Activated CD4-positive, CD25-positive, alpha-beta regulatory T cell treated with anti-CD3 and anti-CD28 coated beads, Interleukin-2, amount 50 U/mL, for 24 hours (primary cell): ENCODE measurements at places on chromosomes 7 and 10.

DNA sequence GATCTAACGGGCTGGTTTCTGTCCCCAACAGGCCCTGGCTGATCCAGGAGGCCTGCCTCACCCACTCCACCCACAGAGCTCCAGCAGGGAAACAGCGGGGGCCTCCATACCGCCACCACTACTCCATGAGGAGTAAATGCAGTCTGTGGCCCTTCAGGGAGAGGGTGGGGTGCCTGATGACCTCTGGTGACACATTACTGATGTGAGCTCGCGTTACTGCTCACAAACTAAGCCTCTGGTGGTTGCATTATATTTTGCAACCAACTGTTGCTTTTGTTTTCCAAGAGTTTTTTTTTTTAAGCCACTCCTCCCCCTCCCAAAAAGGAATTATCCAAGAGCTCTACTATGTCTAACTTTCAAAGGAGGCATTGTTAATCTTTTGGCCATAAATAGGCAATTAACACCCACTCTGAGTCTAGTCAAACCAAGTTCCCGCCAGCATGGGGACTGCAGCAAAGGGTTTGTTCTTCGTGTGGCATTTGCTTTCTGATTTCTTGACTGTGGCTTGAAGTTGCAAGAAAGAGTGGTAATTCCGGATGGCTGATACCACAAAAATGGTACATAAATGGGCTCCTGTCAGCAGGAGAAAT, 72.6 kb downstream of the FAM53B start:
- no peak for ATAC-seq

GRCh38 chr10:127578259-127578960, 29.3 kb downstream of the NPS start:
- ATAC-seq, result no peak

DNA sequence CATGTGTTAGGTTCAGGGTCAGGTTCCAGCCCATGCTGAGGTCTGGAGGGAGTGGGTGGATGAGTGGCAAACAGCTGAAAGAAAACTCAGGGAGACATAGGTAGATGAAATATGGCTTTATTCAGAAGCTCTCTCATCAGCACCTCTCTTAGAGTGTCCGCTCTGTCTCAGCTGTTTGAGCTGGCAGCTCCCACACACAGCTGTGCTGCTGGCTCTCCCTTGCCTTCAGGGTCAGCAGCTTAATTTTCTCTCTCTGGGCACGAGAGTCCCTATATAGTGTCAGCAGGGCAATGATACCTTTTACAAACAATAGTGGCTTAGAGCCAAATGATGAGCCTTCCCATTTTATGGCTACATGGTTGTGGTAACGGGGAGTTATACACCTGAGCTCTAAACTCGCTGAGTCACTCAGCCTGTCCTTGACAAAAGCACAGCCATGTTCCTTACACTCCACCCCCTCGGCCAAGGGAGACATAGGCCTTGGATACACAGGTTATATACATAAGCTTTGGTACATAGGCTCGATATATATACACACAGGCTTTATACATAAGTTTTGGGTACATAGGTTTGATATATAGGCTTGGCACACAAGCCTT, 10.4 kb downstream of the RNF133 start:
- ATAC-seq, result no peak

GRCh38 chr10:65550761-65551160, 1375.1 kb upstream of the LRRTM3 start:
- no peak for ATAC-seq

- no peak for ATAC-seq
Observed at GRCh38 chr10:58280477-58280876, 11.5 kb downstream of the CISD1 start.

DNA sequence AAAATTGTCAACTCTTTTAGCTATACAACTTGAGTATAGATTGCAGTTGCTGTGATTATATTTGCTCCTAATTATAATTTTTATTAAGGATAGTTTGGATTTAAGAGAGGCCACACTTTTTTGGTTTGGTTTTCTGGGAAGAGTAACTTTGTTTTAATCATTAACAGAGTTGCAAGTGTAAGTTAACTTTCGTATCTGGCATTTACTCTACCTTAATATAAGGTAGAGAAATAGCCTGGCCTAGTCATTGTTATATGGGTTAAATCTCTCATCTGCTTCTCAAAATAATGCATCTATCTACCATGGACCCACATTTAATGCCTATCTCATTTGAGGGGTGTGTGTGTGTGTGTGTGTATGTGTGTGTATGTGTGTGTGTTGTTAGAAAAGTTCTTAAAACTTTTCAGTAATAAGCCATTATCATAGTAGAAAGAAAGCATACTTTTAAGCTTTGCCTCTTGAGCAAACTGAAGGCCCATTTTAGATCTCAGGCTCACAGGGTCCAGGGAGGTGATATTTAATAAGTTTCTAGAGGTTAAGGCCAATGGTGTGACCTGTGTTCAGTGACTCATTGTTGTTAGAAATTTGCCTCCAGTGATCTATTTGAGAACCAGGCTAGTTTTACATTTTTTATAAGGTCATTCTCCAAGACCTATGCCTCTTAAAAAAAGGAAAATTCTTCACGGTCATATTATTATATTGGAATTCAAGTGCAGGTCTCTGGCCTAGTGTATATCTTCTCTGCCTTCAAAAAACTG, 10.9 kb upstream of the TEX47 start:
- no peak for ATAC-seq

DNA sequence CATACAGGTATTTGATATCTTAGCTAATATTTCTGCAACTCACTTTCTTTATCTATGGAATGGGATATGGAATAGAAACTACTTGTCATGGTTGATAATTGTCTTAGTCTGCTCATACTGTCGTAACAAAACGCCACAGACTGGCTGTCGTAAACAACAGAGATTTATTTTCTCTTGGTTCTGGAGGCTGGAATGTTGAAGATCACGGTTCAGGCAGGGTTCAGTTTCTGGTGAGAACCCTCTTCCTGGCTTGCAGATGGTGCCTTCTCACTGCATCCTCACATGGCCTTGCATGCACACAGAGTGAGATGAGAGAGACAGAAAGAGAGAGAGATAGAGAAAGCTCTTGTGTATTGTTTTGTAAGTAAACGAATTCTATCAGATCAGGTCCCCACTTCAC, 332.7 kb upstream of the MAGI2 start:
- ATAC-seq, result no peak

DNA sequence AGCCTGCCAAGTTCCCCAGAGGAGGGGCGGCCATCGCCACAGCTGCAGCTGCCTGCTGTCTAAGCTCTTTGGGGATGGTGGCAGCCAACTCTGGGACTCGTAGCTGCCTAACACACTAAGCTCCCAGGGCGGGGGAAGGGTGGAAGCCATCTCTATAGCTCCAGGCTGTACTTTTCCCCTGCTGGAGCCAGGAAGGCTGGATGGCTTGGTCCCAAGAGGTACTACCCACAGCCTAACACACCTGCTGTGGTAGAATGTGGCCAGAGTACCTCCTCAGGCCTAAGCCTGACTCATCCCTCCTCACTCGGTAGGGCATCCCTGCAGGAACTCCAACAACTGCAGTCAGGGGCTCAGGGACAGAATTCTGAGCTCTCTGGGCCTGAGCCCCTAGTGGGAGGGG, 151.7 kb upstream of the TAC1 start:
- ATAC-seq, result no peak

- ATAC-seq, result no peak
Observed at GRCh38 chr7:112282476-112283188, 76.1 kb downstream of the ZNF277 start.

GRCh38 chr7:148611692-148612091, 21.1 kb downstream of the C7orf33 start:
- no peak for ATAC-seq

GRCh38 chr10:78543749-78544362, 510.2 kb downstream of the RPS24 start:
- no peak for ATAC-seq

GRCh38 chr10:63438506-63439498, 27.0 kb downstream of the JMJD1C start:
- no peak for ATAC-seq

- ATAC-seq, result no peak
Observed at GRCh38 chr10:119153041-119153440, 12.5 kb downstream of the SFXN4 start.

- no peak for ATAC-seq
Observed at GRCh38 chr10:103241262-103242011, 4.2 kb upstream of the RPEL1 start.

DNA sequence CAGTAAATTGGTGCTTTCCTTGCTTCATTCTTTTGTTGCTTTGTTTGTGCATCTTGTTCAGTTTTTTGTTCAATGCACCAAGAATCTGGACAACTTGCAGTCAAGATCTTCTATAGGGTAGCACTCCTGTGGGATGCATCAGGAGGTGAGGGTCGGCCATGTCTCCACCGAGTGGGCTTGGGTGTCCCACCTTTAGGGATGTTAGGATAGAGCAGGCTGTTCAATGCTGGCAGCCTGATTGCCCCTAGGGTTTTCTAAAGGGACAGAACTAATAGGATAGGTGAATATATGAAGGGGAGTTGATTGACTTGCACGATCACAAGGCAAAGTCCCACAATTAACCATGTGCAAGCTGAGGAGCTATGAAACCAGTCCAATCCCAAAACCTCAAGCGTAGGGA, 109.9 kb downstream of the GLRX3 start:
- ATAC-seq, result no peak

- no peak for ATAC-seq
Observed at GRCh38 chr10:29671228-29671780, 36.5 kb upstream of the SVIL start.

DNA sequence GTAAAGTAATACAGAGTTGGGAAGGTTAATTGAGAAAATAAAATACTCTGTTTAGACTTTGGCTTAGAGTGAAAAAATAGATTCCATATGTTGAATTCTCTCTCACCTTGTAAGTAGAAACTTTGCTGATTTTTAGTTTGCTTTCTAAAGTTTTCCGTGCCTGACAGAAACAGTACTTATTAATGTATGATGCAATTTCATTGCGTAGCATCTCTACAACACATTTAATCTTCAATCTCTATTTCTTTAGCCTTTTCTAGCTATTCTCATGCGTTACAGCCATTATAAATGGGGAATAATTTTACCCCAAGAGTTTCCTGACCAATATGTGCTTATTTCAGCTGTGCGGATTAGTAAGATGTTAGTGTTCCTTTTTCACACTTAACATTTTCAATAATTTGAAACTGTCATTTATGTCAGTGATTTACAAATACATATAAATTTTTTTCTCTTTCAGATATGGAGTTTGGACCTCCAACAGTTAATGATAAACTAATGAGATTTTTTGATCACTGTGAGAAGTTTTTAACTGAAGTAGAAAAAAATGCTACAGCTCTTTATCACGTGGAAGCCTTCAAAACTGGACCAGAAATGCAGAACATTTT, 3.3 kb downstream of the MINPP1 start:
- ATAC-seq, result no peak

GRCh38 chr10:96124230-96125141, 5.6 kb upstream of the ZNF518A start:
- ATAC-seq, result no peak

DNA sequence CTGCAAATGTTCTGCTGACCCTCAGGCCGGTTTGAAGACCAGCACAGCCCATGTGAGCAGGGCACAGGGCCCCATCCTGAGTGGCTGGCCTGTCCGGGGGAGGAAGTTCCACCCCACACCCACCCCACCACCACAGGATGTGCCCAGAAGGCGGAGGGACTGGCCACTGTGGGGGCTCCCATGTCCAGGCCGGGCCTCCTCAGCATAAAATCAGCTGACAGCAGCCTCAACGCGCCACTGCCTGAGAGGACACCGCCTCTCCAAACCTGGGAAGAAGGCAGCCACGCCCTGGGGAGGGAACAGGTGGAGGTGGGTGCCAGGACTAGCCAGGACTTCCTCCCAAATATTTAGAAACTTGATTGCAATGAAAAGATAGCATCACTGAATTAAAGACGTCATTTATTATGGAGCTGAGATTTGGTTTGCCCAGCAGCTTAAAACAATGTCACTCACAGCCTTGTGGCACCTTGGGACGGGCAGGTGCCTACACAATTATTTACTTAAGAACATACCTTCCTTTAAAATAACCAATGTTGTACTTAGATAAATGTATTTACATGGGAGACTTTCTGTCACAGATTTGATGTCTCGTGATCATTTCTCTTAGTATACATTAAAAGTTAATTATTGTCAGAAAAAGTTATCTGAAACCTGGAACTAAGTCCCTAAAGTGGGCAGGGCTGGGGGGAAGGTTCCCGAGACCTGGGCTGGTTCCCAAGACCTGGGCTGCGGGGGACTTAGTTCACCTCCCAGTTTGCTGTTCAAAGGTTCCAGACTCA, 27.3 kb upstream of the FAM20C start:
- no peak for ATAC-seq

GRCh38 chr7:26306790-26307189, 15.1 kb downstream of the SNX10 start:
- no peak for ATAC-seq

- no peak for ATAC-seq
Observed at GRCh38 chr7:29881724-29882123, 75.4 kb downstream of the WIPF3 start.

GRCh38 chr10:123769647-123770046, 103.5 kb downstream of the GPR26 start:
- no peak for ATAC-seq

DNA sequence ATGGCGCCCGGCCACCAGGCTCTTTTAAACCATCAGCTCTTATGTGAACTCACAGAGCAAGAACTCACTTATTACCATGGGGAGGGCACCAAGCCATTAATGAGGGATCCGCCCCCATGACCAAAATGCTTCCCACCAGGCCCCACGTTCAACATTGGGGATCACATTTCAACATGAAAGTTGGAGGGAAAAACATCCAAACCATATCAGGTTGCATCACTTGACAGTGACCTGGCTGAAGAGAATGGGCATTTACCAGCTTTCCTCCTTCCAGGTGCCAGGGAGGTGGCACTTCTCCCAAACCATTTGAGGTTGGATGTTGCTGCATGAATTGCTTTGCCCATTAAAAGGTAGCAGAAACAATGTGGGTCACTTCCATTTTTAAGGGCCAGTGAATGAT, 115.6 kb upstream of the TNS3 start:
- no peak for ATAC-seq

DNA sequence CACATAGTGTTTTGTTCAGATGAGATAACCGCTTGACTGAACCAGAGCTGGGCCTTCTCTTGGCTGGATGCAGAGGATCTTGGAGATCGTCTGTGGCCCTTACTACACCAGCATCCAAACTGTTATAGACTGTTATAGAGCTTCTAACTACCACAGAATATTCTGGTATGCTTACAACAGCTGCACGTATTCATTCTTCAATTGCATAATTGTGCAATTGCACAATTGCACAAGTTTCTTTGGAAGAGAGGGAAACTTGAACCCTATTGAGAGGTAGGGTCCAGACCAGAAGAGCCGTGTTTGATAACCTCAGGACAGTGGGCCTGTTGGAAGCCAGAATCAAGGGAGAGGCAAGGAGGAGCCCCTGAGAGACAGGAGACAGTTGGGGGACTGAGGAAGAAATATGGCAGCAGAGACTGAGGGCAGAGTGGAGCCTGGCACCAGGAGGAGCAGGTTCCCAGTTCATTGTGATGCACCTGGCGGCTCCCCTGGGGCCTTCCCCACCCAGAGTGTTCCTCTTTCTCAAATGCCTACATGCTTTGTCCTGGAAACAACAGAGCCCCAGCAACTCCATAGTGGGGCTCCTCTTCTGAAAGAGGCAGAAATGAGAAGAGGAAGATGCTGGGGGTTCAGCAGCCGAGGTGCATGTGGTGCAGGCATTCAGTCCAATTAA, 64.1 kb downstream of the PTPRZ1 start:
- no peak for ATAC-seq
